Suprapubic skin (tissue), 4 donors: ENCODE measurements at places on chromosomes 5 and 9.

- no peak overlapping the region for H3K4me3 ChIP-seq
- no peaks in the 10 kb centered on the region for H3K36me3 ChIP-seq
- DNase-seq, result no peak
- no peak overlapping the region for H3K27ac ChIP-seq
These were observed 93.4 kb upstream of the CDH6 start for GRCh38 chr5:31100047-31100575.

- H3K4me1 ChIP-seq, result no peaks in the 10 kb centered on the region
- no peak overlapping the region for H3K4me3 ChIP-seq
- no peaks in the 10 kb centered on the region for H3K27me3 ChIP-seq
- no peak for DNase-seq
- no peak overlapping the region for H3K27ac ChIP-seq
These were observed 22.2 kb downstream of the CCT5 start for GRCh38 chr5:10272053-10272874.

DNA sequence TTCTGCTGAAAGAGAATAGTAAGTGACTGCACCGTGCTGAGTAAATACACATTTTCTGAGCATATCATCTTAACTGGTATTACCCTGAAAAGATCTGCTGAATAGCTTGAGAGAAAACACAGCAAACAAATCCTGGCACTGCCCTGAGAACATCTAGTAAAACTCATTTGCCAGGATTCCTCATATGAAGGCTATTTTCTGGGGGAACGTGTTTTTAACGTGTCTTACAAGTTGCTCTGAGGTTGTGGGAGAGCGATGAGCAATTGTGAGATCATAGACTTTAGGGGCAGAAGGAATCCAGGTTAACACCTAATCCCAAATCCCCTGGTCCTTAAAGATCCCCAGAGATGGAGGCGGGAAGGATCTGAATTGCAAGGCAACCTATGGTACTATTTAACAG is 331.9 kb upstream of the RFX3 start:
- no peak overlapping the region for H3K4me3 ChIP-seq
- no peak overlapping the region for H3K27ac ChIP-seq
- no peaks in the 10 kb centered on the region for H3K4me1 ChIP-seq
- no peaks in the 10 kb centered on the region for H3K27me3 ChIP-seq
- no peaks in the 10 kb centered on the region for H3K36me3 ChIP-seq

DNA sequence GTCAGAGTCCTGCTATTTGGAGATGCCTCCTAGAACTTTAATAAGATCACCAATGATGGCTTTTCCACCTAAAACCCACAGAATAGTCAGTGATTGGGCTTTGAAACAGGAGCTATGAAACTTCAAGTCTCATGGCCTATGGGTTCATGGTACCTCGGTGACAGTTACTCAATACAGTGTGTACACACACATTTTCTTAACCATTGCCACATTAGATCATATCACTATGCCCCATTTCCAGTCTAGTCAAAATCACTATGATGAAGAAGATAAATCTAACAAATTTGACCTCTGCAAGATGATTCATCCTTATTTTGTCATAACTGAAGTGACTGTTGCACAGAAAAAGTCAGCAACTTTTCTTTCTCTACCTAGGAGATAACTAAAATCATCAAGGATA is 86.8 kb upstream of the OR13F1 start:
- H3K4me3 ChIP-seq, result no peak overlapping the region
- H3K27me3 ChIP-seq, result no peaks in the 10 kb centered on the region
- no peak overlapping the region for H3K27ac ChIP-seq

GRCh38 chr5:81241961-81242648 is 9.0 kb downstream of the CKMT2 start:
- DNase-seq, result no peak
- no peak overlapping the region for H3K27ac ChIP-seq
- peaks cover 8% of the 10 kb centered on the region for H3K4me1 ChIP-seq
- H3K36me3 ChIP-seq, result no peaks in the 10 kb centered on the region
- H3K27me3 ChIP-seq, result no peaks in the 10 kb centered on the region
- H3K4me3 ChIP-seq, result no peak overlapping the region

DNA sequence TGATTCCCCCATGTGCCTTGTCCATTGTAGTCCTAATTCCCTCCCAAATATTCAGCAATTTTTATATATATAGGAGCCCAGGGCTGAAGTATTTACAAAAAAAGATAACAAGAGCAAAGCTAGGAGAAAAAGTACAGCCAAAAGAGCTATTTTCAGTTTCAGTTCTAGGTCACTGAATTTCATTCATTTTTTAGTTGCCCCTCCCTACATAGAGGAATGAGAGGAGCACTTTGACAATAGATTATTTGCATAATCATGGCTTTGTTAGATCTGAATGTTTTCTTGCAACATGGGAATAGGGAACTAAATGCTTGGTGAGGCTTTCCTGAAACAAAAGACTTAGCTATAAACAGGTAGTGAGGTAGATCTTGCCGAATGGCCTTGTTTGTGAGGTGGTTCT is 15.3 kb upstream of the F2RL2 start:
- H3K36me3 ChIP-seq, result no peaks in the 10 kb centered on the region
- no peak overlapping the region for H3K4me3 ChIP-seq
- no peaks in the 10 kb centered on the region for H3K27me3 ChIP-seq
- no peaks in the 10 kb centered on the region for H3K4me1 ChIP-seq

DNA sequence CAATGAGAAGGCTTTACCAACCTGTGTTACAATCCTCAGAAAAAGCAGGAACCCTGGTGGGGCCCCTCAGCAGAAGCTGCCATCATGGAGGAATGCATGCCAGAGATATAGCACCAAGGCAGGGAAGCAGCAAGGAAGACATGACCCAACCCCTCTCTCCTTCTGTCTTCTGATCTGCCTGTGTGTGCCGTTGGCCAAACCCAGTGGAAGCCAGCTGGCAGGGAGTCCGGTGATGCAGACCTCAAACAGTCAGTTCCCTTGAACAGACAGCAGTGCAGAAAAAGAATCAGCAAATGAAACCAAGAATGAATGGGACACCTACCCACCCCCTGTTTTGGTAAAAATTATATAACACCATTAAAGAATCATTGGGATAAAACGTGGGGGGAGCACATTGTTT is 234.2 kb downstream of the ZNF608 start:
- H3K27ac ChIP-seq, result no peak overlapping the region
- H3K27me3 ChIP-seq, result no peaks in the 10 kb centered on the region
- no peak overlapping the region for H3K4me3 ChIP-seq
- DNase-seq, result no peak

GRCh38 chr9:4317681-4318080 is 17.8 kb upstream of the GLIS3 start:
- no peak overlapping the region for H3K27ac ChIP-seq
- no peak for DNase-seq
- H3K27me3 ChIP-seq, result no peaks in the 10 kb centered on the region
- no peaks in the 10 kb centered on the region for H3K36me3 ChIP-seq
- peaks cover 4% of the 10 kb centered on the region for H3K4me1 ChIP-seq
- no peak overlapping the region for H3K4me3 ChIP-seq

GRCh38 chr5:81726297-81726696 is 24.6 kb downstream of the SSBP2 start:
- no peak overlapping the region for H3K4me3 ChIP-seq
- peaks cover 13% of the 10 kb centered on the region for H3K4me1 ChIP-seq
- no peaks in the 10 kb centered on the region for H3K27me3 ChIP-seq
- H3K36me3 ChIP-seq, result no peaks in the 10 kb centered on the region
- no peak overlapping the region for H3K27ac ChIP-seq

- H3K27me3 ChIP-seq, result no peaks in the 10 kb centered on the region
- H3K27ac ChIP-seq, result no peak overlapping the region
- no peak overlapping the region for H3K4me3 ChIP-seq
- DNase-seq, result no peak
- H3K36me3 ChIP-seq, result no peaks in the 10 kb centered on the region
- H3K4me1 ChIP-seq, result no peaks in the 10 kb centered on the region
These were observed 46.1 kb upstream of the CER1 start for GRCh38 chr9:14768405-14769229.

GRCh38 chr5:92980491-92980890 is 600.5 kb downstream of the NR2F1-AS1 start:
- no peaks in the 10 kb centered on the region for H3K27me3 ChIP-seq
- H3K4me1 ChIP-seq, result no peaks in the 10 kb centered on the region
- H3K27ac ChIP-seq, result no peak overlapping the region

- no peak for DNase-seq
- peak overlapping the region; percentile 11 for H3K27ac ChIP-seq
- no peak overlapping the region for H3K4me3 ChIP-seq
- H3K4me1 ChIP-seq, result peaks cover 5% of the 10 kb centered on the region
These were observed 34.6 kb downstream of the OXCT1 start for GRCh38 chr5:41835645-41836044.

GRCh38 chr9:136539427-136540421 is 6.1 kb downstream of the NOTCH1 start:
- H3K27me3 ChIP-seq, result no peaks in the 10 kb centered on the region
- no peak overlapping the region for H3K4me3 ChIP-seq
- peaks cover 83% of the 10 kb centered on the region for H3K4me1 ChIP-seq
- H3K27ac ChIP-seq, result peak overlapping the region; percentile 84

DNA sequence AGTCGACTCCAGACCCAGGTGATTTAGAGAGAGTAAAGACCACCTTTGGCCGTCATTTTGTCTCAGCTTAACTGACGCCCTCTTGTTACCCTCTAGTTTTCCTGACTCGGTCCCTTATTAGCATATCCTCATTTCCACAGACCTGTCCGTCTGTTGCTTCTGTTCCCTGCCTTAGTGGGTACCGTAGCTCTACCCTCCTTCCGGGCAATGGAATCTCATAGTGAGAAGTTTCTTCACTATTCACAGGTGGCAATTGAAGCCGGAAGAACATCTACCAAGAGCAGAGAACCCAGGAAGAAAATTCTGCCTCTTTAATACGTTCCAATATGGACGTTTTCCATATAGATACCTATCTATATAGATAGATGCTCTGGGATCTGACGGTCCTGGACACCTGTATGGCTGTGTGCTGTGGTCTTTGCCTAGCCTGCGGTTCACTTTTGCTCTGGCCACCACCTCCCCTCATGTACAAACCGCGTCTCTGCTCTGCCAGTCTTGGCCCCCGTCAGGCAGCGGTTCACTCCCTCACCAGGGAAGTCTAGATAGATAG is 652 bp upstream of the TMEM161B start:
- H3K4me3 ChIP-seq, result peak overlapping the region; percentile 92
- no peaks in the 10 kb centered on the region for H3K27me3 ChIP-seq
- no peak for DNase-seq
- H3K36me3 ChIP-seq, result no peaks in the 10 kb centered on the region

GRCh38 chr5:59393585-59394420 is 499.7 kb downstream of the PDE4D start:
- no peaks in the 10 kb centered on the region for H3K27me3 ChIP-seq
- H3K4me3 ChIP-seq, result no peak overlapping the region
- H3K27ac ChIP-seq, result no peak overlapping the region
- no peak for DNase-seq

- H3K27ac ChIP-seq, result no peak overlapping the region
- peak overlapping the region; percentile 49 for H3K4me3 ChIP-seq
- H3K4me1 ChIP-seq, result peaks cover 20% of the 10 kb centered on the region
- DNase-seq, result no peak
These were observed 8.2 kb downstream of the UNC5A start for GRCh38 chr5:176818391-176819098.

DNA sequence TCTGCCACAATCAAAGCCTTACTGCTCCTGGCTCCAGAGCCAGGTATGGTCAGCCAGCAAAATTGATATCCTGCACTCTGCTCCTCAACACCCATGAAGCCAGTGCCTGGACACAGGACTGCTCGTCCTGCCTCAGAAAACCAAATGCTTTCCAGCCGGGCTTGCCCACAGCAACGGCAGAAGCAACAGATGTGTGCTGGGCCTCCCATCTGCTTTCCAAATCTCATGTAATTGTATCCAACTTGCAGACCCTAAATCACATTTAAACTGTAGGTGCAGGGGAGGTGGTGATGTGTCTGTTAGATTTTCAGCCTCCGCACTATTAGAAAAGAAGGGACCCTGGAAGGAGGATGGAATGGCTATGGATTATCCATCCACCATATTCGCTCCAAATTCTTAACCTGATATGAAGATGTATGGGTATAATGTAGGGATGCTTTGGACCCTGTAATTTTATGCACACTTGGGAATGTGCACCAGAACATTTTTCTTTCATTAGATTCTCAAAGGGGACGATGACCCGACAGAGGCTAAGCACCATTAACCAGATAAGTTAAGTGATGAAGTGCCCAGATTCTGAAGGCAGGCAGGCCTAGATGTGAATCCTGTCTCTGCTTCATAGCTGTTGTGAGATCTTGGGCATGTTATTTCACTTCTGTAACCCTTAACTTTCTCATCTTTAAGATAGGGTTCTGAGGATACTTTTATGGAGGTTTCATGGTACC is 58.2 kb downstream of the EXOSC2 start:
- no peak for DNase-seq
- no peaks in the 10 kb centered on the region for H3K36me3 ChIP-seq
- H3K27me3 ChIP-seq, result no peaks in the 10 kb centered on the region
- H3K4me1 ChIP-seq, result peaks cover 12% of the 10 kb centered on the region
- H3K4me3 ChIP-seq, result no peak overlapping the region

DNA sequence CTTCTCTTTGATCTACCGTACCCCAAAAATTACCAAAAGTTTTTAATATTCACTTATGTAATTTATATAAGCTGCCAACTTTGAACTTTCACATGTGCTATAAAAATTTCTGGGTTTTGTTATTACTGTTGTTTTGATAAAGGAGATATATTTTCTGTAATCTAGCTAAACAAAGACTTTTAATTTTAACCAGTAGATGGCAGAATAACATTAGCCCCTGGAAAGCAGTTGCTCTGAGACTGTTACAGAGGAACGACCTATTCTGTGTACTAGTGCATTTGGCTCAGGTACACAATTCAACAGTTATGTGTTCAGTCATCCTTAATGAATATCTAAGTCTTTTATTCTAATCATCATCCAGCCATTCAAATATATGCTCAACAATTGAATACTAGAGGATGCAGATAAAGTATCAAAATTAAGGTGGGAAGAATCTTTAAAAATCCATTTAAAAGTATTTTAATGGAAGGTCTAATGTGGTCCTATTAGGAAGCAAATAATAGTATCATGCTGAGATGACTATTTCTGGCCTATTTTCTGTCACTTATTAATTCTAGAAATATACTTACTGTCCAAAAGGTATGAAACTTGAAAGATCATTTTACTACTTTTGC is 8.6 kb downstream of the KLHL9 start:
- no peak for DNase-seq
- peaks cover 43% of the 10 kb centered on the region for H3K4me1 ChIP-seq
- no peak overlapping the region for H3K4me3 ChIP-seq
- peaks cover 22% of the 10 kb centered on the region for H3K36me3 ChIP-seq
- no peaks in the 10 kb centered on the region for H3K27me3 ChIP-seq

GRCh38 chr9:87211669-87212068 is 264.4 kb upstream of the GAS1 start:
- H3K4me3 ChIP-seq, result no peak overlapping the region
- no peak for DNase-seq
- no peaks in the 10 kb centered on the region for H3K36me3 ChIP-seq
- H3K4me1 ChIP-seq, result peaks cover 14% of the 10 kb centered on the region
- H3K27ac ChIP-seq, result no peak overlapping the region

GRCh38 chr9:27591093-27591492 is 17.8 kb upstream of the C9orf72 start:
- no peak overlapping the region for H3K27ac ChIP-seq
- H3K36me3 ChIP-seq, result no peaks in the 10 kb centered on the region
- H3K4me1 ChIP-seq, result no peaks in the 10 kb centered on the region
- DNase-seq, result no peak
- no peak overlapping the region for H3K4me3 ChIP-seq
- H3K27me3 ChIP-seq, result no peaks in the 10 kb centered on the region
